ENCODE measurements at places on chromosomes 11 and 22. TPM values are rescaled to one million over a fixed set of nuclear protein-coding genes. Genes with fewer than 3 reads are reported as not detected.

Gene CCDC87
- 0.70 TPM for total RNA-seq

Gene OR2AG2
- total RNA-seq: 0.08 TPM

Gene ROBO4
- total RNA-seq: not detected

Gene POLD3
- total RNA-seq: 50.4 TPM

Gene C11orf91
- not detected for total RNA-seq

Gene NTM
- not detected for total RNA-seq

Gene DERL3
- total RNA-seq: 8.1 TPM

DNA sequence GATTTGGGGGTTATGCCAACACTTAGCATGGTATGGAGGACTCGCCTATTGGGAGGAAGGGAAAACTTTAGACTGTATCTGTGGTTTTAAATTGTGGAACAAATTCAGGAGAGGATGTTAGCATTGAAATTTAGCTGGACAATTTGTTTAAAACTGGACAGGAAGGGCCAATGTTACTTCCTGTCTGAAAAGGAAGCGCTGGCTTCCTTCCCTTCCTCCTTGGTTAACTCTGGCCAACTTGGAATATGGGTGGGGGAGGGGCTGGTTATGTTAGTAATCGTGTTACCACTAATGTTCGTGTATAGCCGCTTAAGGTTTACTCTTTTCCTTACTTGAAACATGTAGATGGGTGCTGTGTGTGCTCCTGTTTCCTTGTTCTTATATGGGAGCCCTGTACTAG lies 13.9 kb downstream of the CTNND1 start:
- H3K27me3 ChIP-seq: no peaks in the 10 kb centered on the region
- peak overlapping the region; percentile 3 for H3K27ac ChIP-seq
- no peak overlapping the region for H3K4me3 ChIP-seq
- peaks cover 42% of the 10 kb centered on the region for H3K4me1 ChIP-seq
- no peak for DNase-seq

DNA sequence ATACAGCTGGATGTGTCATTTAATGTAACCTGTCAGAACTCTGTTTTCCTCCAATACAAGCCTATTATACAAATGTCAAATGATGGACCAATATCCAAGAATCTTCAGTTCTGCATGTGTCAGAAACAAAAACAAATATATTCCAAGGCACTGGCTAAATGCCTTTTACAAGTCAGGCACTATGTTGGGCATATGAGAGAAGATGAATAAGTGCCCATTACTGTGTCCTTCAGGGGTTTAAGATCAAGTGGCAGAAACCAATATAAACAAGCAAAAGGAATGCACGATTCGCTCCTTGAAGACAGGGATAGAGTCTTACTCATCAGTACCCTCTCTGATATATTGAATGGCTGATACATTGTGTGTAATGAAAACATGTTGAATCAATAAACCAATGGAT lies 254.4 kb downstream of the TTC28 start:
- no peak overlapping the region for H3K4me3 ChIP-seq
- H3K36me3 ChIP-seq: no peaks in the 10 kb centered on the region
- no peak overlapping the region for H3K27ac ChIP-seq
- no peaks in the 10 kb centered on the region for H3K4me1 ChIP-seq

DNA sequence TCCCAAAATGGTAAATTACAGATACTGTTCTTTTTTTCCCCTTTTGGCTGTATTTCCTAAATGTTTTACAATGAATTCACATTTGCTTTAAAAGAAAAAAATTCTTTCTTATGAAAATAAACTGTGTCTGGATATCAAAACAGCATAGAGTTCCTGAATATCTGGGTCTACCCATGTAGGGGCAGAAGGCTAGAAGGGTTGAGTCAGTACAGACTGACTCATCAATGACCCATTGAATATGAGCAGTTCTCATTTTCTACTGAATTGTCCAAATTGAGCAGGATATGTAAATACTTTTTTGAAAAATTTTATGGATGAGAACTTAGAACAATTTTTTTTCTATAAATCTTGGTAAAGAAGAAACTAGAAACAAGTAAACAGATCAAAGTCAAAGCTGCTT lies 16.3 kb upstream of the C11orf87 start:
- no peak overlapping the region for H3K27ac ChIP-seq
- H3K4me3 ChIP-seq: no peak overlapping the region
- H3K4me1 ChIP-seq: no peaks in the 10 kb centered on the region

- H3K27ac ChIP-seq: no peak overlapping the region
- no peaks in the 10 kb centered on the region for H3K36me3 ChIP-seq
- no peaks in the 10 kb centered on the region for H3K4me1 ChIP-seq
- no peak for DNase-seq
- no peak overlapping the region for H3K4me3 ChIP-seq
Observed at GRCh38 chr11:39249566-39250365, 2209.7 kb downstream of the LRRC4C start.

DNA sequence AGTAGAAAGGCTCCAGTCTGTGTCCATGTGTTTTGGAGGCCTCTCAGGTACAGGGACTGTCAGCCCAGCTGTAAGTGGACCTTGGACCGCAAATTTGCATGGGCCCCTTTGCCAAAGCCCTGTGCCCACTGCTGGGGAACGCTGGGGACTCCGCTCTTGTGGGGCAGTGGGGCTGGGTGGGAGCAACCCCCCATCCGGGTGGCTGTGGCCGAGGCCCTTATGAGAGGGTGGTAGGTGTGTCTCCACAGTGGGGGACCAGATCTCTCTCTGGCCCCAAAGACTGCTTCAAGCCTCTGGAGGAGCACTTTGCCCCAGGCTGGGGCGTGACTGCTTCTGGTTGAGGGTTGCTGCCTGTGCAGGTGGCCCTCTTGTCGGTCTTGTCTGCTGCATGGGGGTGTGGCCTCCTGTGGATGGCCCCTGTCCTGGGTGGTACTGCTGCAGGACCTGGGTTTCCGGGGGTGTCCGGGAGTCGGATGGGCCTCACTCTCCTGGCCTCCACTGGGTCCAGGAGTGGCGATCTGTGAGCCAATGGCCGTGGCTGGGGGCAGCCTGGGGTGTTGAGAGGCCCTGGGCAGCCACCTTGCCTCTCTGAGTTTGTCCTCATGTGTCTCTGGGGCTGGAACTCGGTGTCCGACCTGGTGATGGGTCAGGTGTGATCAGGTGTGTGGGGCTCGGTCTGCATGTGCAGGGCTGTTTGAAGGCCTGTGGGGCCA lies 15.9 kb downstream of the KCNQ1 start:
- no peak overlapping the region for H3K27ac ChIP-seq
- DNase-seq: no peak
- no peaks in the 10 kb centered on the region for H3K36me3 ChIP-seq
- H3K27me3 ChIP-seq: no peaks in the 10 kb centered on the region

DNA sequence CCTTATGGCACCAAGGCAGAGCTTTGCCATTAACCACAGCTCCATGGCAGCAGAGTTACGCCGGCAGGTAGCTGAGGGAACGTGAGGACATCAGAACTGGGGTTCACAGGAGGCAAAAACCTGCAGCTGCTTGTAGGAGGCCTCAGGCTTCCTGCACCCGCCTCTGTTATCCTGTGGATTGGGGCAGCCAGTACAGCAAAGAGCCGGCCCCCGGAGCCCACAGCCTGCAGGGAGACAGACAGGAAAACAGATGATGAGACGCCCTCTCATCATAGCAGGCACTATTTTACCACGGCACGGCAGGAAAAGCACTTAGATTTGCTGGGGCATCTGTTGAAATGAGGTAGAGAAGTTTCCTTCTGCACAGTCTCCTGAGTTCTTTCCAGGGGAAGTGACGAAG lies 870.3 kb downstream of the TBC1D22A start:
- H3K27me3 ChIP-seq: no peaks in the 10 kb centered on the region
- H3K27ac ChIP-seq: no peak overlapping the region
- no peak overlapping the region for H3K4me3 ChIP-seq
- no peaks in the 10 kb centered on the region for H3K36me3 ChIP-seq

DNA sequence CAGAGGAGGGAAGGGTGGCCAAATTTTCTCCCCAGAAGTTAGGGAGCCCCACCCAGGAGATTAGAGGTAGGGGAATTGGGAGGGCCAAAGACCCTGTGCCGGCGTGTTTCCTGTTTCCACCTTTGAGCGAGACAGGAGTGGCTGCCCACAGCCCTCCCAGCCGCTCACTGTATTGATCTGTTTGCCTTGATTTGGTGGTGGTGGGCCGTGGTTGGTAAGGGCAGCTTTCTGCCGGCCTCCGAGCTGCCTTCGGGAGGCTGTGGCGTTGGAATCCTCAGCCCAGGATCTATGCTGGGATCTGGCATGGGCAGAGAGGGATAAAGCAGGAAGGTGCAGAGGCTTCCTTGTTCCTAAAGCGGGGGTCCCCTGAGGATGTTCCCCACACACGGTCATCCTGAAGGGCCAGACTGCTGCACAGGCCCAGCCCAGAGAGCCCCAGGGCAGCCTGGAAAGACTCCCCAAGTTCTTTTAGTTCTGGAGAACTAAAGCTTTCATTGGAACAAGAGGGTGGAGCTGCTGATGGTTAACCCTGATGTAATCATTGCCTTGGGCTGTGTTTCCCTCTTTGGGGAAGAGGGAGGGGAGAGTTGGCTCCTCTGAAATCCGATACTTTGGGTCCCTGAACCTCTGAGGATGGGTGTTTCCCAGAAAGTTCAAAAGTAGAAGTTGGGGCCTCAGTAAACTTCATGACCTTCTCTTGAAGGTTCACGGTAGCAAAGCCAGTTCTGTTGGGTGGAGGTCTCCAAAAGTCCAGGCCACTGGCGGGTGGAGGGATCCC lies 7.2 kb downstream of the FAM83F start:
- peaks cover 20% of the 10 kb centered on the region for H3K27me3 ChIP-seq
- H3K27ac ChIP-seq: no peak overlapping the region
- no peaks in the 10 kb centered on the region for H3K36me3 ChIP-seq

GRCh38 chr11:65858681-65859087 lies 704 bp upstream of the CFL1 start:
- H3K27ac ChIP-seq: peak overlapping the region; percentile 97
- DNase-seq: no peak
- no peaks in the 10 kb centered on the region for H3K27me3 ChIP-seq

GRCh38 chr11:123584186-123584585 lies 70.2 kb downstream of the SCN3B start:
- no peak overlapping the region for H3K4me3 ChIP-seq
- peaks cover 4% of the 10 kb centered on the region for H3K4me1 ChIP-seq
- H3K36me3 ChIP-seq: no peaks in the 10 kb centered on the region
- H3K27ac ChIP-seq: no peak overlapping the region

- H3K4me1 ChIP-seq: no peaks in the 10 kb centered on the region
- no peaks in the 10 kb centered on the region for H3K36me3 ChIP-seq
- no peak overlapping the region for H3K4me3 ChIP-seq
- DNase-seq: no peak
- H3K27ac ChIP-seq: no peak overlapping the region
- no peaks in the 10 kb centered on the region for H3K27me3 ChIP-seq
Observed at GRCh38 chr11:79461144-79461543, 20.3 kb upstream of the TENM4 start.

- DNase-seq: no peak
- no peak overlapping the region for H3K4me3 ChIP-seq
- H3K4me1 ChIP-seq: no peaks in the 10 kb centered on the region
- no peak overlapping the region for H3K27ac ChIP-seq
Observed at GRCh38 chr11:130673698-130674097, 225.3 kb downstream of the ADAMTS15 start.

DNA sequence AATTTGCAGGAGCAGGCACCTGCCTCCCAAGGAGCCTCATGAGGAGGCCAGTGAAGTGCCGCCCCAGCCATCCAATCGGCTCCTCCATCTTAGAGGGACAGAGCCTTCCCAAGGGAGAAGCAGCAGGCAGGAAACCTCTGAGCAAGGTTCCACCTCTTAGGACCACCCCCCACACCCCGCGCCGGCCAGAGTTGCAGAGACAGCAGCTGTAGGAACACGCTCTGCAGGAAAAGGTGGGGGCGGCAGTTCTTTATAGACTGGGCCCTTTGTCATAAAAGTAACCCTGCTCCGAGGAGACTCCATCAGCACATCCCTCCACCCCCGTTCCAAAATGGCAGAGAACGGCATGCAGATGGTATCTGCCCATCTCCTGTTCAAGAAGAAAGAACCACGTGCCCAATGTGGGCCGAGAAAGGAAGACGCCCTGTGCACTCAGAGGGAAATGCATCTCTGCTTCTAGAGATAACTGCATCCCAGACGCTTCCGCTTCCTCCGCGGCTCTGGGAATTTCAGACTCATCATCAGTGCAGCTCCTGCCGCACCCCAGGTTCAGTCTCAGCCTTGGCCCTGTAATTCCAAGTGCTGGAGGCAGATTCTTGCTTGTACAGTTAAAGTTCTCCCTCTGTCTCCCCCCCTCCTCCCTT lies 98.5 kb downstream of the SPATA19 start:
- no peaks in the 10 kb centered on the region for H3K4me1 ChIP-seq
- DNase-seq: no peak
- H3K27me3 ChIP-seq: peaks cover 2% of the 10 kb centered on the region
- no peak overlapping the region for H3K27ac ChIP-seq
- no peak overlapping the region for H3K4me3 ChIP-seq

DNA sequence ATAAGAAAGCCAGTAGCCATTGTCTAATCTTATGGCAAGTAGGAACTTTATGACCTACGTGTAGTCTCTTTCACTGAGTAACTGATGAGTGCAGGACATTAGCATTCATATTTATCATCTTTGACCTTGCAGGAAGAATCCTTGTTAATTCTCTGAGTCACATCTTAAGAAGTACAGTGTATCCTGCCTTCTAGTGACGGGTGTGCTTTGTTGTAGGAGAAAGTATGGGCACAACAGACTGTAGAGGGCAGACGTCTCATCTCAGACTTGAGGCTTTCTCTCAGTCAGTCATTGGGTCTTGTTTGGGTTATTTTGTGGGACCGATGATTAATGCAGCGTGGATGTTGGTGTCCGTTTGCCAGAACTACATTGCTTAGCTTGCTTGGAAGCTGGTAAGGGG lies 6.8 kb downstream of the RNF214 start:
- H3K27me3 ChIP-seq: no peaks in the 10 kb centered on the region
- no peak for DNase-seq
- H3K36me3 ChIP-seq: peaks cover 20% of the 10 kb centered on the region
- no peak overlapping the region for H3K27ac ChIP-seq

DNA sequence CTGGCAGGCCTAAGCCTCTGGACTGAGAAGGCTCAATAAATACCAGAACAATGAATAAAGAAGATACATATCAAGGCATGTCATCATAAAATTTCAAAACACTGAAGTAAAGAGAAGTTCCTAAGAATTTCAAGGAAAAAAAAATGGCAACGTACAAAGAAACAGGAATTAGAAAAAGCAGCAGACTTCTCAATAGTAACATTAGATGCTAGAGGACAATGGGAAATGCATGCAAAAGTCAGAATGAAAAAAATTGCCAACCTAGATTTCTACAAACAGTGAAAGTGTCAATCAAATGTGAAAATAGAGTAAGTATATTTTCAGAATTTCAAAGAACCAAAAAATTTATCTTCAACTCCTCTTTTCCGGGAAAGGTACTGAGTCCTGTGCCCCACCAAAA lies 125.0 kb downstream of the KCNC1 start:
- no peaks in the 10 kb centered on the region for H3K27me3 ChIP-seq
- peaks cover 12% of the 10 kb centered on the region for H3K4me1 ChIP-seq
- peaks cover 3% of the 10 kb centered on the region for H3K36me3 ChIP-seq
- DNase-seq: no peak
- H3K27ac ChIP-seq: no peak overlapping the region

- H3K4me1 ChIP-seq: no peaks in the 10 kb centered on the region
- H3K36me3 ChIP-seq: no peaks in the 10 kb centered on the region
- H3K27me3 ChIP-seq: no peaks in the 10 kb centered on the region
- no peak overlapping the region for H3K27ac ChIP-seq
- no peak for DNase-seq
- H3K4me3 ChIP-seq: no peak overlapping the region
Observed at GRCh38 chr22:45781966-45782365, 110.3 kb downstream of the ATXN10 start.

All from activated CD8-positive, alpha-beta T cell treated with anti-CD3 and anti-CD28 coated beads, Interleukin-2, amount 10 ng/mL, durations not matched to agents 7 days and 5 days (primary cell).